ENCODE measurements at places on chromosomes 6 and 20.

DNA sequence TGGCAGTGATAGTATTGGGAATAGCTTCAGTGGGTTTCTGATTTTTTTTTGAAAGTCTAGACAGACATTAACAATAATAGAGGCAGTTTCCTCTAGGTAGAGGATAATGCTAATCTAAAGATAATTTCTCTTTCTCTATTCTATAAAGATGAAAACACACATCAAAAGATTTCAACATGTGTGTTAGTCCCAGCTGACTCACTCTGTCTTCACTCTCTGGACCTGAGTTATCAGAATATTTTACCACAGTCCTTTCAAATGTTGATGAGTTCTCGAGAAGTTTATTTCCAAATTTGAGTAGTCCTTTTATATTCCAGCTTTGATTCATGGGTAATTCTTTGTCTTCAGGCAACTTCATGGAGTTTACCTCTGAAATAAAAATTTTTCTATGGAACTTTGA is 17.1 kb downstream of the RPRD1B start:
- no peak for DNase-seq

DNA sequence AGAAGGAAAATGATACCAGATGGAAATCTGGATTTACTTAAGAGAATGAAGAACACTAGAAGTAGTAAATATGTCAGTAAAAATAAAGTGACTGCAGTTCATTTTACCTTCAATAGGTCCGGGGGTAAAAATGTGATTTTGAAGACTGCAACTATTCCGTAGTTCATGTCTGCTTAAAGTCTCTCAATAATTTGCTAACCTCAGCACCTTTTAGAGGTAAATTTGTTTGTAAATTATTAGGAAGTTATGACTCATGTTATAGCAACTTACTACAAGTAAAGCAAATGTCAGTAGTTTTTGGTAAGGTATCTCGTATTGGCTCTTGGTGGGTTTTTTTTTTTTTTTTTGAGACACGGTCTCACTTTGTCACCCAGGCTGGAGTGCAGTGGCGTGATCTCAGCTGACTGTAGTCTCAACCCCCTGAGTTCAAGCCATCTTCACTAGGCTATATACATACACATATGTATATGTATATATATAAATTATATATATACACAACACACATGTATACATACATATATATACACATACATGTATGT is 32.1 kb downstream of the BICRAL start:
- no peak for DNase-seq

DNA sequence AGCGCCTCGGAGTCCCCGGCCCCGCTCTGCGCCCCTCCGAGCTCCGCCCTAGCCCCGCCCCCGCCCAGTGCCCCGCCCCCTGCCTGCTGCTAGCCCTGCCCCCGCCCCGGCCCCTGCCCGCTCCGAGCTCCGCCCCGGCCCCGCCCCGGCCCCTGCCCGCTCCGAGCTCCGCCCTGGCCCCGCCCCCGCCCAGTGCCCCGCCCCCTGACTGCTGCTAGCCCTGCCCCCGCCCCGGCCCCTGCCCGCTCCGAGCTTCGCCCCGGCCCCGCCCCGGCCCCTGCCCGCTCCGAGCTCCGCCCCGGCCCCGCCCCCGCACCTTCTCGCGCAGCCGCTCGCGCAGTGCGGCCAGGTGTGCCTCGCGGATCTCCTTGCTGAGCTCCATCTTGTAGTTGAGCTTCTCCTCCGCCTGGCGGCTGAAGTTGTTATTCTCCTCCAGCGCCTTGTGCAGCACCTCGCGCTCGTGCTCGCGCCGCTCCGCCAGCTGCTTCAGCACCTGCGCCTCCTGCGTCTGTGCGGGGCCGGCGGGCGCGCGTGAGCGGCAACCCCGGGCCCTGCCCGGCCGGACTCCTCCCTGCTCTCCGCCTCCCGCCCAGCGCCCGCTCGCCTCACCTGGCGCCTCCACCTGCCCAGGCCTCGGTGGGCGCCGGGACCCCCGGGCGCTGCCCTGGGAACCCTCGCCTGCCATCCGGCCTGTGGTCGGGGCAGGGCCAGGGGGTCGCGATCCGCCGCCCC is 11.3 kb downstream of the STMN3 start:
- peak; percentile 61 for DNase-seq

GRCh38 chr6:81086991-81087390 is 665.5 kb downstream of the TENT5A start:
- no peak for DNase-seq

- no peak for DNase-seq
These were observed 14.7 kb downstream of the FOXQ1 start for GRCh38 chr6:1326535-1327121.

DNA sequence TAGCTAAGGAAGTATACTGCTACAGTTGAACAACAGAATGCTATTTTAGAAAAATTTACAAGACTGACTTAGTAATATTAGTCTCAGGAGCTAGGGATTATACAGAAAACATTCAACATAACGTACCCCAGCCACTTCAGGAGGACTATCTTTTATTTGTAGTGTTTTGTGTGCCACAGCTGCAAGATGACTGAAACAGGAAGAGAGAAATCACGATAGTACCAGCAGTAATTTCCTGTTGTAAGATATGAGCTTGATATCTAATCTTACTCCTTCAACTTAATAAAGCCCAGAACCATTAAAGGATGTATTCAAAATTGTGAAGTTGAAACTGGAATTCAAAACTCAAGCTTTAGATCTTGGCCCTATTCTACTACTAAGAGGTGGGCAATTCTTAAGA is 42.1 kb downstream of the SLC35A1 start:
- DNase-seq = no peak

DNA sequence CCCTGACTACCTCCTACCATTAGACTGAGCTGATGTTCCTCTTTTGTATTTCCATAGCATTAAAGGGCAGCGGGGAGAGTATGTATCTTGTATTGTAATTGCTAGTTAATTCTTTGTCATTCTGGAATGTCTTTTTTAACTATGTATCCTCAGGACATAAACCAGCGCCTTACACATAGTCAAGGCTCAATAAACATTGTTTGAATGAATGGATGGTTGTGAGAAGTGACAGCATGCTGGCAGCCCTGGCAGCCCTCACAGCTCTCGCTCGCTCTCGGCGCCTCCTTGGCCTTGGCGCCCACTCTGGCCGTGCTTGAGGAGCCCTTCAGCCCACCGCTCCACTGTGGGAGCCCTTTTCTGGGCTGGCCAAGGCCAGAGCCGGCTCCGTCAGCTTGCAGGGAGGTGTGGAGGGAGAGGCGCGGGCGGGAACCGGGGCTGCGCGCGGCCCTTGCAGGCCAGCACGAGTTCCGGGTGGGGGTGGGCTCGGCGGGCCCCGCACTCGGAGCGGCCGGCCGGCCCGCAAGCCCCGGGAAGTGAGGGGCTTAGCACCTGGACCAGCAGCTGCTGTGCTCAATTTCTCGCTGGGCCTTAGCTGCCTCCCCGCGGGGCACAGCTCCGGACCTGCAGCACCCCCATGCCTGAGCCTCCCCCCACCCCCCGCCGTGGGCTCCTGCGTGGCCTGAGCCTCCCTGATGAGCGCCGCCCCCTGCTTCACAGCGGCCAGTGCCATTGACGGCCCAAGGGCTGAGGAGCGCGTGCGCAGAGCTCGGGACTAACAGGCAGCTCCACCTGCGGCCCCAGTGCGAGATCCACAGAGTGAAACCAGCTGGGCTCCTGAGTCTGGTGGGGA is 93.1 kb downstream of the RNF182 start:
- no peak for DNase-seq

DNA sequence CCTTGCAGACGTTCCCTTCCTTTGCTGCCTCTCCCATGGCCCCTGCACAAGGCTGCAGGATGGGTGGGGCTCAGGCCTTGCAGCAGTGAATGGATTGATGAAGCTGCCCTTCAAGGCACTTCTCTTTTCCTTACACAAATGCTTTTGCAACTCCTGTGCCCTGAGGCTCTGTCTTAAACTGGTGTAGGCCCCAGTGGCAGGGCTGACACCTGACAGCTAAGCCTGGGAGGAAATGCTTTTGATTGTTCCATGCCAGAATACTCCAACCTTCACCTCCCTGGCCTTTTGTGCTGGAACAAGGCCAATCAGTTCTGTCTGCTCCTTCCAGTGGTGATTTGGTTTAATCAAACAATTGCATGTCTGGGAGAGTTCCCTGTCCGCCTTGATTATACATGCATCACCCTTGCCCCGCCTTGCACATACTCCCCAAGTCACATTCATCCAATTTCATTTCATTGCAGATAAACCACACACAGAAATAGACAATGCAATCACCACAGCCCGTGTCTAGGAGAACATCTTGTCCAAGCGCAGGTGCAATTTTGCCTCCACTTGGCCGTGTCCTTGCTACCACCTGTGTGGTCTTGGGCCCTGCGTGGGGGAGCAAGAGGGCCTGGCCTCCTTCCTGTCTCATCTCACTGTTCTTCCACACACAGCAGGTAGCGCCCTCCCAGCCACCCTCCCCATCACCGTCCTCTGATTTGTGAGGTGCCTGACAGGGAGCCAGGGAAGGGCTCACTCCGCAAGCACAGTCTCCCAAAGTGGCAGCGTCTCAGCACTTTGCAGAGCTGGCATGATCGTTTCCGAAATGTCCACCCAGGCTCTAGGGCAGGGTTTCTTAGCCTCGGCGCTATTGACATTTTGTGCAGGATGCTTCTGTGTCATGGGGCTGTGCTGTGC is 120.4 kb downstream of the CDH26 start:
- DNase-seq = no peak

DNA sequence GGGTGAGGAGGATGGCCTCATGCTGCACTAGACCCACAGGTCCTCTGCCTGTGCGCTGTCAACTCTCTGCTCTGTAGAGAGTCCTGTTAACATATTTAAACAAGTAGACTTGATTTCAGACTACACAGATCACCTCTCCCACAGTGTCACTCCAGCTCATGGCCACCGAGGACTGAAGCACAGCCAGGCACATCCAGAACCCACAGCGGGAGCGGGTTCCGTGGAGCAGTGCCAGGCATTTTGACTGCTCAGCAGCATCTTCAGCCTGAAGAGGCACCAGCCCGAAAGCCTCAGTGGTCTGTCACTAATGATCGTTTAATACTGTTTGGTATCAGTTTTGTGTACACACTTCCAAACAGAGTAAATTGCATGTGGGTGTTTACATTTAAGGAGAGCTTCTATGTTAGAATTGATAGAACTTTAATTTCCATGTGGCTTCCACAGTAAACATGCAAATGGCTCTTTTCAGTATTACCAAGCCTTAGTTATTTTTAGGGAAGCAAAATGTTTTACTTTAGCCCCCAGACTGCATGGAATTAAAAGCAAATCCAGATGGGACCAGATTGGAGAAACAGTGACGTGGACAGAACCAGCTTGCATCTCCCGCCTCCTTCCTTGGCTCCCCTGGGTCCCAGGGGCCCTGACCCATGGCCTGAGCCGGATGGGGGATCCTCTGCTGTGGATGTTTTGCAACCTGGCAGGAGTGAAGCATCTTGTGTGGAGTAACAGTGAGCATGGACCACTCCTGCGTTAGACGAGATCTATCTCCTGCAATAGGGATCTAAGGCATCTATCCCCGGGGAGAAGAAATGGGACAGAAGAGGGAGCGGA is 196.7 kb upstream of the CDH4 start:
- DNase-seq = no peak

DNA sequence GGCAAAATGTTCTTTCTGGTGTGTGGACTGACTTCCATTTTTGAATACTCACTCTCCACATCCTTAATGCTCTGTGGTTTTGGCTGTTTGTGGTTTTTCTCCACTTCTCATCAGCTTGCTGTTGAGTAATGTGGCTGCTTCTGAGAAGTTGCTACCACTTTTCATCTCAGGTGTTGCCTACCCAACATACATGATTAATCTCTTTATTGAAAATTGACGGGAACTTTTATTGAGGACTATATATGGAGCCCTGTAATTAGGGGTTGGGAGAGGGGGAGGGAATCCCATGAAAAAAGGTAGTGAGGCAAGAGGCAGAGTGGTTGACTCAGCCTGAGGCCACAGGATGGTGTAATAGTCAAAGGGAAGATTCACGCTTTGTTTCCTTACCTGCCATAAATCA is 17.6 kb downstream of the IL22RA2 start:
- no peak for DNase-seq

DNA sequence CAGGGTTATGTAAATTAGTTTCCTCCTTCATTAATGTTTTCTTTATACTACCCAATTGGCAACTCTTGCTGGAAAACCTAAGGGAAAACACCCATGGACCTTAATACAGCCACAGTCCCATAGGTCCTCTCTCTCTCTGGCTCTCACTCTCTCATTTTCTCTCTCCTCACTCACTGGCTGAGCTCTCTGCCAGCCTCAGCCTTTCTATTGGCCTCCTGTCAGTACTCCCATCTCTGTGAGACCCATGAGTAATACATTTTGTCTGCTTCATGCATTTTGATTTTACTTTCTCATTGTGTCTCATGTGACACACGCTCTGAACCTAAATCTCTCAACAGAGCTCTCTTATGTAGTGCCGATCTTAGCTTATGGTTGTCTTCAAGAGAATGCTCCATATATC is 907.5 kb downstream of the C6orf118 start:
- DNase-seq = no peak

GRCh38 chr20:13819885-13820645 is 35.2 kb downstream of the NDUFAF5 start:
- DNase-seq = peak; percentile 22

- no peak for DNase-seq
These were observed 37.4 kb upstream of the TBXT start for GRCh38 chr6:166204852-166205650.

GRCh38 chr6:82363428-82364086 is at the start of gene TPBG:
Gene TPBG, plus strand, starts transcription at chr6:82363817. Its CDS starts 1,145 bp downstream, at chr6:82364962.
- peak; percentile 64 for DNase-seq

DNA sequence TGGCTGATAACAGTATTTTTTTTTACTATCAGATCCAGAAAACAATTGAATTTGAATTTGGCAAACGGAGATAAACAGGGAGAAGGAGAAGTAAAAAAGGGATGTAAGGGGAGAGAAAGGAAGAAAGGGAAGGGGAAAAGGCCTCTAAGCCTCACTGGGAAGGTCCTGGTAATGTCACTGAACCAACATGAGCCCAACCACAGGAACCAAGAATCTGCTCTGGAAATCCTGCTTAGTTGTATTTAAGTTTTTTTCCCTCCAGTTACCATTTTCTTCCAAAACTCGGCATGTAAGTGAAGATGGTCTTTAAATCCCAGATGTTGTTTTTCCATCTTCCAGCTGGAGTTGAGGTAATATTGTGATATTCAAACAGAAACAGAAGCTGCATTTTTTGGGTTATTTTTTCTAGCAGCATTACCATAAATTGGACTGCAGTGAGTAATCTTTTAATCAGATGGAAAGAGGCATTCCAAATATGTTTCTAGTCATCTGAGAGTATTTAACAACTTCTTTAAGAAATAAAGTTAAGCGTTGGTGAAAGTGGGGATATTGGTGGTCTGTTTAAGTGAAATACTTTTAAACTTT is 91.1 kb downstream of the TXNDC5 start:
- no peak for DNase-seq

- DNase-seq = no peak
These were observed 22.5 kb upstream of the ADRM1 start for GRCh38 chr20:62280303-62280702.

GRCh38 chr20:59151820-59152219 is 11.8 kb upstream of the ZNF831 start:
- no peak for DNase-seq

- DNase-seq = no peak
These were observed 92.8 kb downstream of the FNDC1 start for GRCh38 chr6:159261995-159262394.

DNA sequence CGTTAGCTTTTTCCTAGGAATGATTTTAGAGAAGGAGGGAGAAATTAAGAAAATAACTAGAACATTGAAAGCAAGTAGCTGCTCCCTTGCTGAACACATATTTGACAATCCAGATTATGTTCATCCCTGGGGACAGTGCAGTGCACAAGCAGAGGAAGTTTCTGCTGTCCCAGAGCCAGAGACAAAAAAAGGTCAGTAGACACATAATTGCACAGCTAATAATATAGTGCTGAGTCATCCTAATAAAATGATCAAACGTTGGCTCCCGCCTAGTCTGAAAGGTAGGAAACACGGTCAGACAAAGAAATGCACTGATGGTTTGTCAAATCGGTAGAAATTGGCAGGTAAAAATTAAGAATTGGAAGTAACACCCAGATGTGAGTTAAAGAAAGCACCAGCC is 21.7 kb upstream of the SSTR4 start:
- no peak for DNase-seq
